ENCODE measurements at places on chromosomes 1 and 21. TPM values are rescaled to one million over a fixed set of nuclear protein-coding genes. Genes with fewer than 3 reads are reported as not detected.

Gene TNFRSF14
- total RNA-seq = 3.3 TPM

Gene DISP1
- total RNA-seq = 0.99 TPM

Gene LIN28A
- total RNA-seq = not detected

Gene LMOD1
- total RNA-seq = not detected

Gene PFDN2
- 100 TPM for total RNA-seq

Gene HPCA
- not detected for total RNA-seq

Gene GBP1
- total RNA-seq = 9.0 TPM

Gene KCNJ6
- total RNA-seq = 0.09 TPM

Gene FCER1G
- 0.42 TPM for total RNA-seq

Gene TMEM82
- total RNA-seq = not detected

Gene IGSF3
- 61.4 TPM for total RNA-seq

Gene PCP4L1
- total RNA-seq = 1.3 TPM

Gene TFAP2E
- 0.49 TPM for total RNA-seq

Gene DENND2C
- total RNA-seq = 13.0 TPM

Data from airway epithelial cell (primary cell).